Stimulated activated CD4-positive, alpha-beta T cell treated with anti-CD3 and anti-CD28 coated beads, Interleukin-4, amount 100 ng/mL, for 24 hours (primary cell): ENCODE measurements at places on chromosomes 3 and 15.

DNA sequence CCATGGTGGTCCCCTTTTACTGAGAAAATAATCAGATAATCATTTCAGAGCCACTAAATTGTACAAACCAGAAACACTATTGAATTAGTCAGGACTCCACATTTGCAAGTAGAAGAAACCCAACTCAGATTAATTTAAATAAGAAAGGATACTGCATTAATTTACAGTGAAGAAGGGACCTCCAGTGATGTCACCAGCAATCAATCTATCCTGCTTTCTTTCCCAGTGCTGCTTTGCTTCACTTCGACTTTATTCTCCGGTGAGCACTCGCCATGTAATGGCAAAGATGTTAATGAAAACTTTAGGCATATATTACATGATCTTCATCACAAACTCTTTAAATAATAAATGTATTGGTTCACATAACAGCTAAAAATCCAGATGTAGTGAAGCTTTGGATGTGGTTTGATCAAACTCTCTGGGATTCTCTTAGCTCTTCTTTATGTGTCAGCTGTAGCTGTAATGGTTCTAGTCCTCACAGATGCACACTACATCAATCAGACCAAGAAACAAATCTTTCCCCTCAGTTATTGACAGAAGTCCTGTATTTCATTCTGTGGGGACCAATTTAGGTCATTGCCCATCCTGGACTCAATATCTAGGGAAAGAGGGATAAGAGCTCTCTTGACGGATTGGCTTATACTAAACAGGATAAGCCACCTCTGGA lies 14.2 kb upstream of the ZBTB20 start:
- no peak for DNase-seq

- no peak for DNase-seq
Measured at GRCh38 chr3:45776301-45776595, 20.1 kb downstream of the SLC6A20 start.

- DNase-seq, result no peak
Measured at GRCh38 chr3:40232626-40233025, 76.9 kb upstream of the EIF1B start.

- no peak for DNase-seq
Measured at GRCh38 chr3:29557186-29557585, 276.3 kb downstream of the RBMS3 start.

DNA sequence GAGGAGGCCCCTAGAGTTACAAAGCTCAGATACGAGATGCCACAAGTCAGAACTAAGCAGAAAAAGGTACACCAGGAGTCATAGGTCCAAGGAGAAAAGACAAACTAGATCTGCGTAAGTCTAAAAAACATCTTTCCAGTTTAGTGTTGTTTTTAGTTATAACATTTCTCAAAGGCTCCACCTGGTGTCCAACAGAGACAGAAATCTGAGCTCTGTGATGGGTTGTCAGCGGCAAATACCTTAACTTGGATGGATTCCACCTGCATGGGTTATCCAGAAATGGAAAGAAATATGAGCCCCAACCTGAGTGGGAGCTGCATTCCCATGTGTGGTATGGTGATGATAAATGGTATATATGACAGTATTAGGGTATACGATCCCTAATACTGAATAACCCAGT lies 238.6 kb upstream of the CHRM5 start:
- DNase-seq, result no peak

DNA sequence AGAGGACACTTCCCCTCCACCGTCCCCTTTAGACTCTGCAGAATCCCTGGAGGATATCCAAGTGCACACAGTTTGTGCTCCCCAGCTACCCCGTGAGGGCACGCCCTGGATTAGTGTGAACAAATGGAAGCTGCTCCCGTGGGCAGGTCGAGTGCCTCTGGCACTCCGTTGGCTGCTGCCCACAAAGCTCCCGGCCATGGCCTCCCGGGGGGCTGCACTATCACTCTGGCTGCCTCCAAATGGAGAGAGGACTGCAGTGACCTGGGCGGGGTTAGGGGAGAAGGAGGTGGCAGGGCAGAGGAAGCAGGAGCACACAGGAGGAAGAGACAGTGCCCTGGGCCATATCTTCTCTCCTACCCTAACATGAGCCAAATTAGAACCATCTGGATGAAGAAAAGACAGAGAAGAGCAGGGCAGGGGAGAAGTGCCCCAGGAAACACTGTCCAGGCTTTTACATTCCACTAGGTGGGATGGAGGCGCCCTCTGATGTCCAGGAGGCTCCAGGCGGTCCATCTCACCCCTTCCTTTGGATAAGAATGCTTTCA lies 29.4 kb upstream of the ACAD9 start:
- DNase-seq, result no peak

GRCh38 chr3:68631850-68632545 lies 300.3 kb downstream of the TAFA4 start:
- DNase-seq, result no peak

DNA sequence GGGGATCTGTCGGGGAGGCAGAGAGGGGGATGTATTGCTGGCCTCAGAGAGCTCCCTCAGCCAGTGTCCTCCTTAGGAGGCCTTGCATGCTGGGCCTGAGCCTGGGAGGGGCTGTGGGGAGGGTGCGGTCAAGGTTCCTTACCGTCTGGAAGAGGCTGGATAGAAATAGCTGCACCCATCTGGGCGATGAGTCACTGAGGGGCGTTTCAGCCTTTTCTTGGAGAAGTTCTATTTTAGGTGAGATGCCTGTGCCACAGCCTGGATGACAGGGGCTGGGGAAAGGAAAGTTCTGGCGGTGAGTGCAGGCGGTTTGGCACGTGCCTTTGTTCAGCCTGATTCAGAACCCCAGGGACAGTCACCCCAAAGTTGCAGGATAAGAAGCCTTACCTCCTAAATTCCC lies 35.7 kb upstream of the APEH start:
- no peak for DNase-seq

GRCh38 chr3:2595486-2595885 lies 496.8 kb downstream of the CNTN4 start:
- no peak for DNase-seq

DNA sequence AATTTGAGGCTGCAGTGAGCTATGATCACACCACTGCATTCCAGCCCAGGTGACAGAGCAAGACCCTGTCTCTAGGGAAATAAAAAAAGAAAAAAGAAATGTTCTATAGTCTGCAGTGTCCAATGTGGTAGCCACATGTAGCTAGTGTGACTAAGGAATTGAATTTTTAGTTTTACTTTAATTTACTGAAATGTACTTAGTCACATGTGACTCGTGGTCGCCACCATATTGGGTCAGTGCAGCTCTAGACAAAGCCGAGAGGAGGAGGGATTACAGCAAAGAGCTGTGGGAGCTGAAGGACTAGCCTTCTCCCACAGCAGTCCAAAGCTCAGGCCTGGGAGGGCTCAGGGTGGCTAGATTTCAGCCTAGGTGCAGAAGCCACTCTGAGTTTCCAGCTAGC lies 65.9 kb upstream of the NTRK3 start:
- DNase-seq, result no peak

DNA sequence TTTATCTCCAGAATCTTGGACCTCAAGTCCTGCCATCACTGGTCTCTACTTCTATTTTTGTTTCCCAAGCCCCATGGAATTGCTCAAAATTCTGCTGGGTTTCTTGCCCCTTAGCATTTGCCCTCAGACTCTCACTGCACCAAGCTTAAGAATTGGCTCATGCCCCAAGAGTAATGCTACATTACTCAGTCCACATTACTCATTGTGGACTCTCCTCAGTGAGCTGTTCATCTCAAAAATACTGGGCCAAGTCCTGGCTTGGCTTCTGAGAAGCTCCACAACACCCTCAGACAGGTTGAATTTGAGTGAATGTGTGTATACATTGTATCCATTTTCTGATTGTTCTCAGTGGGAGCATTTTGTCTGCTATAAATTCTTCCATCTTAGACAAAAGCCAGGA lies 364.4 kb upstream of the ARHGEF26 start:
- no peak for DNase-seq

- no peak for DNase-seq
Measured at GRCh38 chr3:79368403-79368802, 399.4 kb downstream of the ROBO1 start.

GRCh38 chr3:140494970-140495369 lies 182.9 kb upstream of the TRIM42 start:
- DNase-seq, result no peak

DNA sequence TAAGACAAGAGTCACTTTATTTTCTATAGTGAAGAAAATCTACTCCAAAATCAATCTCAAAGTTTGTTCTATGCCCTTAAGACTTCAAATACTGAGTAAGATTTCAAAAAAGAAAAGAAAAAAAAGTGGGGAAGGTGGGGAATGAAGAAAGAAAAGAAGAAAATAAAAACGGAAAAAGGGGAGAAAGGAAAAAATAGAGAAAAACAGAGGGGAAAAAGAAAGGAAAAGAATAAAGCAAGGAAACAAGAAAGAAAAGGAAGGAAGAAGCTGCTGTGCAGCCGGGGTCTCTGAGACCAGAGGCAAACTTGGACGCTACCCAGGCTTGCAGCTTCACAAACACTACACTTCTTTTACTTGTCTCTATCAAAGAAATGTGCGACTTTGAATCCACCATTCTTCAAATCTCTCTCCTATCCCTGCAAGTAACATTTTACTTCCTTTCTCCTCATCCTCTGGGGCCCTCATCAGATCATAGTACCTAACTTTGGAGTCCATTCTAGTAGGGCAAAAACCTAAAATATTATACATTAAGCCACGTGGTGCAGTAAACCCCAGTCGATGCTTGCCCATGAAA lies 279.8 kb downstream of the FOXP1 start:
- peak; percentile 25 for DNase-seq

DNA sequence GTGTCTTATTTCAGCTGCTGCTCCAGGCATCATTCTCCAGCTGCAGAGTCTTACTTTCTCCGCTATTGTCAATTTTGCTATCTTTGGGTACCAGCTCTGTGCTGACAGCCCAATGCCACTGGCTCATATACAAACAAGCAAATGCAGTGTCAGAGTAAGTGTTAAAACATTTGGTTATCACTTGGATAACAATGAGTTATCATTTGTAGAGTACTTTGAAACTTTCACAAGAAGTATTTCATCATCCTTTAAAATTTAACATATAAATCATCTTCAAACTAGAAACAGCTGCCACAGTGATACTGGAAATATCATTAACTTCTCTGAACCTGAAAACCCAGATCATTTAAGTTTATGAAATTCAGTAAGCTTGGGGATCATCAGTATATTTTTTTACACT lies 13.8 kb downstream of the TSPAN3 start:
- no peak for DNase-seq

- no peak for DNase-seq
Measured at GRCh38 chr3:66642484-66642883, 141.7 kb upstream of the LRIG1 start.

- DNase-seq, result no peak
Measured at GRCh38 chr15:52626671-52627369, 52.4 kb downstream of the ATOSA start.

DNA sequence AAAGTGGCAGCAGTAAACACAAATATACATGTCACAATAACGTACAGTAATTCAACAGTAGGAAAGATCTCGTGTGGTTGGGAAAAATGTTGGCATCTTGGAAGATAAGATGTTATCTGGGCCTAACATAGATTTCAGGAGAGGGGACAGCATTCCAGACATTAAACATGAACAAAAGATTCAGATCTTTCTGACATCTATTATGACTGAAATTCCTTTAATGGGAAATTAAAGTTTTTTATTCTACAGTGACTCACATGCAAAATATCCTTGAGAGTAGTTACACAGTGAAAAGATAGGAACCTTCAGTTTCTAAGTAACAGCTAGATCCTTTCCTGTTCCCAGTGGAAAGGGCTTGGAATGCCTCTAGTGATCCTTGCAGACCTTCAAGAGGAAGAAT lies 9.2 kb downstream of the NDUFB5 start:
- no peak for DNase-seq

- no peak for DNase-seq
Measured at GRCh38 chr15:50261981-50262380, 3.5 kb downstream of the HDC start.

DNA sequence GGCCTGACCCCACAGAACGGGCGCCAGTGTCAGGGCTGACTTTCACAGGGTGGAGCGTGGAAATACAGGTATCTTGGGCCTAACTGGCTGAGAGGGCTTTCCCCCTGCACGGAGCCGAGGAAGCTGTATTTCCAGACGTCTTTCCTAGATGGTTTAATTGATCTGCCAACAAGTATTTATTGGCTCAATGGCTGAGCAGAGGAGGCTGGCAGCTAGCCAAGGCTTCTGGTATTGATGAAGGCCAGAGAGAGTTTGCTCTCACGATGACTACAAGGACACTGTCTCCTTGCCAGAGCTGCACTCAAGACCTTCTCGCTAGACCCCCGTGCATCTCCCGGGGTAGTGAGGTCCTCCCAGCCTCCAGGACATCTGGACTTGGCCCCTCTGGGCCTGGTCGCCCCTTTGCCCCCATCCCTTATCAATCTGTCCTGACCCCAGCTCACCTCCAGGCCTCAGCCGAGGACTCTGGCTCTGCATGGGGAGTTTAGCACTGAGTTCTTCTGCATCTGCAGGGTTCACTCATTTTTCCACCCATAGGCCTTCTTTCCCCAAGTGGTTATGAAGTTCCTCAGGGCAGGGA lies 20.6 kb downstream of the SPSB4 start:
- DNase-seq, result no peak
